ENCODE measurements at places on chromosomes 1 and 21. TPM values are rescaled to one million over a fixed set of nuclear protein-coding genes. Genes with fewer than 3 reads are reported as not detected.

Gene SELE
- polyA plus RNA-seq: not detected

Gene FCRL2
- not detected for polyA plus RNA-seq

Gene OSCP1
- polyA plus RNA-seq: 2.6 TPM

DNA sequence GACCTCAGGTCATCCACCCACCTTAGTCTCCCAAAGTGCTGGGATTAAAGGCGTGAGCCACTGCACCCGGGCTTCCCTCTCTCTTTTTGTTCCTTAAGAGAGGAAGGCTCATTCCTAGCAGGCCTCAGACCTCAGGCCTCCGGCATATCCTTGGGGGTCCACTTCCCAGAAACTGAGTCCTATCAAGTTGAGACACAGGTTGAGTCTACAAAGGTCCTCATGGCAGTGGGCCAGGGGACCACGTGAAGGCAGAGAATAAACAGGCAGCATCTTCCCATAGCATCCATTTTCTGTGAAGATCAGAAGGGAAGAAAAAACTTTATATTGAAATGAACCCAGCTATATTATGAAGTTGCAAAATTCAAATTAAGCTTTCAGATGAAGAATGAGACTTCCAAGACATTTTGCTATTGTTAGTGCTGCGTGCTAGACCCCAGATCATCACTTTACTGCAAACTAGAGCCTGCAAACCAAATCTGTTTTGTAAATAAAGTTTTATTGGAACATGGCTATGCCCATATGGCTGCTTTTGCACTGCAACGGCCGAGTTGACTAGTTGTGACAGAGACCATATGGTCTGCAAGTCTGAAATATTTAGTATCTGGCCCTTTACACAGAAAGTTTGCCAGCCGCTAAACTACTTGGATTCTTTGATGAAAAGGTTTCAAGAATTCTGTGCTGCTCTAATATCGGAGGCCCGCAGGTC, 3.5 kb upstream of the CELA2A start:
- no peak for DNase-seq

GRCh38 chr1:235325139-235325538, 2.8 kb downstream of the ARID4B start:
- no peak for DNase-seq

DNA sequence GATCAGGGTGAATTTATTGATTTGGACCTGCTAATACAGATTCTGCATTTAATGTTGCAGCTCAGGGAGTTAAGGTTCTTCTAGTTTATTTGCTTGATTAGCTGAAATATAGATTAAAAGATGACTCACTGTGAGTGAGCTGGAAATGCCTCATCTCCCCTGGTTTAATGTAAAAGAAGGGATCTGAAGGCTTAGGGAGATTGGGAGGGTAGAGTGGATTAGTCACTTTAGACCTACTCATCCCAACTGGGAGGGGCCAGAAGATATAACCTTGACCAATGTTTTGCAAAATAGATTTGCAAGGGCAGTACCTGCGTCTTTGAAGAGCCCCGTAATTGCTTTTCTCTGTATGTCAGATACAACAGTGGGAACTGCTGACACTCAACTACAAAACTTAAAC, 922.8 kb upstream of the ADGRL4 start:
- no peak for DNase-seq

- peak; percentile 44 for DNase-seq
Measured at GRCh38 chr1:107141491-107142126, 770 bp downstream of the NTNG1 start.

DNA sequence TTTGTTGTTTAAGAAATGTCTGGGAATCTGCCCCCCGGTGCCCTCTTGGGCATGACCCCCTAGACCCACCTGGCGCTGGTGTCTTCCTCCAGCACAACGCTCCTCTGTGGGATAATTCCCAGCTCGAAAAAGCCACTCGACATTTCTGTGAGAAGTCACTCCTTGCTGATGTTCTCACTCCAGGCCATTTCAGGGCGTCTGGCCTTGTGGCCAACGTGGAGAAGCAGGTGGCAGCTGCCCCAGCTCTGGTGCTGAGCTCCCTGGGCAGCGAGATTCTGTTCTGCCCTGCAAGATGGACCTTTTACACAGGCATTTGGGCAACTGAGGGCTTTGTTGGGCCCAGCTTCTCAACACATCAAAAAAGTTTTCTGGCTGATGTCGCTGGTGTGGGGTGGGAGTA, 147.7 kb upstream of the WNT4 start:
- no peak for DNase-seq

DNA sequence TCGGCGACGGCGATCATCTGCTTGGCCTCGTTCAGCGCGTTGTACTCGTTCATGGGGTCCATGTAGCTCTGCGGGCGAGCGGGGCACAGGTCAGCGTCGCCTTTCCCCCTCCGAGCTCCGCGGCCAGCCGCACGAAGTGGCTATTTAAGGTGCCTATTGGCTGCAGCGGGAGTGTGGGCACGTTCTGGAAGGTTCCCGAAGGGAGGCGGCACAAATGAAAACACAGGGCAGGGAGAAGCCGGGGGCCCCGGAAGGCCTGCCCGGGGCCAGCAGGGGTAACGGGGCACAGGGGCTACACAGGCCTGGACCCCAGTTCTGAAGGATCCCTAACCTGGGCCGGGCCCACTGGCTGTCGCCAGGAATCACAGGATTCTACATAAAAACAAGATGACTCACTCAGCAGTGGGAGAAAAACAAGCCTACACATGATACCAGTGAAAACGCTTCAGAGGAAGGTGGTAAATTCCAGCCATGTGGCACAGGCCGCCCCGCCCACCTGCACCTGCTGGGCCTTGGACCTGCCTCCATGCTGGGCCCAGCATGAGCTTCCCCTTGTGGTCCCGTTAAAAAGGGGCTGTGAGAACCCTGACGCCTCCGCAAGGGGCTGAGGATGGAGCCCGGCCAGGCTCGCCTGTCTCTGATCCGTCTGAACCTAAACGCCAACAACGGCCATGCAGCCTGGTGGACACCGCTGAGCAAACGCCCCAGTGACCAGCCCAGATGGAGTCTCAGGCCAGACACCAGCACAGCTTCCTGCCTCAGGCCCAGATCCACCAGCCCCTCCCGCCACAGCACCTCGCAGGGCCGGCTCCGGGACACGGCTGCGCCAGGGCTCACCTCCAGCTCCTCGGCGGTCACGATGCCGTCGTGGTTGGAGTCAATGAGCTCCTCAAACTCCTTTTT, 3.9 kb upstream of the TNFRSF4 start:
- no peak for DNase-seq
